ENCODE measurements at places on chromosomes 5 and 9.

DNA sequence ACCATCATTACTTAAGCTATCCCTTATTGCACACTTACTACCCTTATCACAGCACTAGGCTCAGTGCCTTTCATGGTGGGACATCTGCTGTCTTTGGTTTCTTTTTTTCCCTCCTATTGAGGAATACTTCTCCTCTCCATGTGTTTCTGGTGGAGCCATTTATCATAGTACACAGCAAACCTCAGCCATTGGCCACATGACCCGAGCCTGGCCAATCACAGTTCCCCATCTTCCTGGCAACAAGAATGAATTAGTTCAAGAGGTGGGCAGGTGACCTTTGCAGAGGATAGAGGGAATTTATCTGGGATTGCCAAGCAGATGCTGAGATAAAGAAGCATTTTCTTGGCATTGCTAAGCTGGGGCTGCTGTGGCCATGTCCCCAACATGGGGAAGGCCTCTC, 101.1 kb upstream of the ZNF618 start:
- no peak for DNase-seq

- DNase-seq, result no peak
Observed at GRCh38 chr9:32385885-32386283, 1.4 kb downstream of the ACO1 start.

DNA sequence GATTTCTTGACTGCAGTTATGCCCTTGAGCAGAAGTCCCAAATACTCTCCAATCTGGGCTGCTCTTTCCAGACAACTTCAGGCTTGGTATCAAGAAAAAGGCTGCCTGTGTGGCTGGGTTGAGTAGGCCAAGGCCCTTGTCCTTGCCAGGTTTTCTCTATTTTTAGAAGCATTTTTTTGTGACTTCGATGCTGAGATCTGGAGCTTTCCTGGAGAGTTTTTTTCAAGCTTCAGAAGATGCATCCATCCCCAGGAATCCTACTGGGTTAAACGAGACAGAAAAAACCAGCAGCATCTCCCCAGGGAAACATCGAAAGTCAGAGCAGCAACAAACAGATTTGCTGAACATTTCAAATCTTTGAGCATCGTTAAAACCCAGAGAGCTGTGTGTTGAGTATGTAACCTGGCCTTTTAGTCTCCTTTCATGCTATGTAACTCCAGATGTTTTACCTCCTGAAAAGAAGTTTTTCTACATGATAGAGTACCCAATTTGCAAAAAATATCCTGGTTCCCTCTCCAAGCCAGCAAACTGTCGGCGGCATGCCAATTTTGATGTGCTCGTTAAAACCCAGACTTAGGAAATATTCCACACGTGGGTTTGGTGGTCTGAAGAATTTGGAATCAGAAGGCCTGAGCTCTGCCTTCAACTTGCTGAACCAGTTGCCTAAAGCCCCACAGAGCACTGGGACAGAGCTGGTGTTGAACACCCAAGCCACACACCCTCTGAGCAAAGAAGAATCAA, 98.1 kb upstream of the ALDH1B1 start:
- DNase-seq, result no peak

DNA sequence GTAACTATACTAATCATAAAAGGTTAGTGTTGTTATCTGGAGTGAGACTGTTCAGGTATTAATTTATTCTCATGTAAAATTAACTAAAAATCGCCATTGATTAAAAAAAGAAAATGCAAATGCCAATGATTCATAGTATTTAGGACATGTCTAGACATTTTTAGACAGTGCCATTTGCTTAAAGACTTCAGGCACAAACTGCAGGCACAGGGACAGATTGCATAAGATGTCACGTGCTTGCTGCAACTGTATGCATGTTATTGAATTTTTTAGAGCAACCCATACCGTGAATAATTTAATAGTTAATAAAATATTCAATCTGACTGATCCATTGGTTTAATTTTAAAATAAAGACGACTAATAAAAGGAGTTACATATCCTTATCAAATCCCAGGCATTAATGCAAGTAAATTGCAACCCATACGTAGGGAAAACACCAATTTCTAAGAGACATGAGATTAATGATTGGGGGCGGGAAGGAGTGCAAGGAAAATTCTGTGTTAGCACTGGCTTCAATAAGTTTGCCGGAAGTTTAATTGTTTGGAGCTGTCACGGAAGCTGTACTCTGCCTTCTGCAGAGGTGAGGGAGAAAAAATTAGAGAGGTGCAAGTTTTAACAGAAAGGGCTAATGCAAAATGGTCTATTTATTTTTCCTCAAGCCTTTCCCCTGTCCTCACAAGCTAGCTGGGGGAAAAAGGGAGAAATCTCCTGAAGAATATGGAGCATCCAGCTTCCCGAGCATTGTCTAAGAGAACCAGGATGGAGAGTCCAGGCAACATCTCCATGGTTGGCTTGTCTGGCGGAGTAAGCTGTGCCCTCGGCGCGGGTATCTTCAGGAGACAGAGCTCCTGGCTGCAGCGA, 2.9 kb downstream of the EDIL3 start:
- no peak for DNase-seq

DNA sequence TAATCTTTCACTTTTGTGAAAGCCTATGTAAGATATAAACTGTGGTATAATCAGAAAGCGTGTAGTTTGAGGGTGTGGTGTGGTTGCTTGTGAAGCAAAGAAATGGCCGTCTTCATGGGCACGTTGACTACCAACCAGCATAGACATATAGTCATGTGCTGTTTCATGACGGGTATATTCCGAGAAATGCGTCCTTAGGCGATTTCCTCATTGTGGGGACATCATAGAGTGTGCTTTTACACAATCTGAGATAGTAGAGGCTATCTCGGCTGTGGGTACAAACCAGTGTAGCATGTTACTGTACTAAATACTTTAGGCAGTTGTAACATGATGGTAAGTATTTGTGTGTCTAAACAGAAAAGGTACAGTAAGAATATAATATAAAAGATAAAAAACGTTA, 79.7 kb upstream of the LRRC70 start:
- DNase-seq, result no peak

- no peak for DNase-seq
Observed at GRCh38 chr9:19967888-19968459, 179.1 kb upstream of the SLC24A2 start.

DNA sequence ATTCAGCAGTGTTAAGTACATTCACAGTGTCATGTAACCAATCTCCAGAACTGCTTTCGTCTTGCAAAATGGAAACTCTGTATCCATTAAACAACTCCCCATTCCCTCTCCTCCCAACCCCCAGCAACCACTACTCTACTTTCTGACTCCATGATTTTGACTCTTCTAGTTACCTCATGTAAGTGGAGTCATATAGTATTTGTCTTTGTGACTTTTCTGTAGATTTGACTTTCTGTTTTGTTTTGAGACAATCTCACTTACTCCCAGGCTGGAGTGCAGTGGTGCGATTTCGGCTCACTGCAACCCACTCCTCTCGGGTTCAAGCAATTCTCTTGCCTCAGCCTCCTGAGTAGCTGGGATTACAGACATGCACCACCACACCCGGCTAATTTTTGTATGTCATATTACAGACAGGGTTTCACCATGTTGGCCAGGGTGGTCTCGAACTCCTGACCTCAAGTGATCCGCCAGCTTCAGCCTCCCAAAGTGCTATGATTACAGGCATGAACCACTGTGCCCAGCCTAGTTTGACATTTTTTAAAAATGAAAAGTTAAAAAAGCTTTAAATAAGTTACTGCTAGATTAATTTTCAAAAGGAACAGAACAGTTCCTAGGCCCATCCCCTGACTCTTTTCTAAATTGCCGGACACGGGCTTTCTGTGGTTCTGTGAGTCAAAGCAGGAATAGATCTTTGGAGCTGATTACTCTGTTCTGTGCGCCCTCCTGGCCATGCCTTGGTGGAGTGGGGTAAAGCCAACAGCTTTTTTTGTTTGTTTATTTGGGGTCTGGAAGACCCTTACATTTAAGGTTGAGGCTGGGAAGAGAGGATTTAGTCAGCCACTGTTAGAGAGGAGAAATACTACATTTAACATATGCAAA, 59.3 kb downstream of the RALGPS1 start:
- no peak for DNase-seq

DNA sequence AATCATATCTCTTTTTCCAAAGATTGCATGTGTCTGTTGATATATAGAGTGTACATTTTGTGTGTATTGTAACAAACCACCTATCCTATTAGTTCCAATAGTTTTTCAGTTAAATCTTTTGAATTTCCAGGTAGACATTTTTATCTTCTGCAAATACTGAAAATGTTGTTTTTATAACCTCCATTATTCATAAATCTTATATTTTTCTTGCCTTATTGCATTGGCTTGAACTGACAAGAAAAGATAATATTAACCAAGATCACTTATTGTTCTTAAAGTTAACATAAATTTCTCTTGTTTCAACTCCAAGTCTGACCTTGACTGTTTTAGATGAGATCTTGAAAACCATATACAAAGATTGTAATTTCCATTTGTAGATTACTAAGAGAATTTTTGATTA, 251.6 kb downstream of the IRX2 start:
- DNase-seq, result no peak

- no peak for DNase-seq
Observed at GRCh38 chr5:164998590-164998989, 1493.2 kb downstream of the MAT2B start.

GRCh38 chr5:149144637-149145036, 3.3 kb downstream of the ABLIM3 start:
- DNase-seq, result no peak

- no peak for DNase-seq
Observed at GRCh38 chr5:97405941-97406340, 222.9 kb upstream of the RIOK2 start.

DNA sequence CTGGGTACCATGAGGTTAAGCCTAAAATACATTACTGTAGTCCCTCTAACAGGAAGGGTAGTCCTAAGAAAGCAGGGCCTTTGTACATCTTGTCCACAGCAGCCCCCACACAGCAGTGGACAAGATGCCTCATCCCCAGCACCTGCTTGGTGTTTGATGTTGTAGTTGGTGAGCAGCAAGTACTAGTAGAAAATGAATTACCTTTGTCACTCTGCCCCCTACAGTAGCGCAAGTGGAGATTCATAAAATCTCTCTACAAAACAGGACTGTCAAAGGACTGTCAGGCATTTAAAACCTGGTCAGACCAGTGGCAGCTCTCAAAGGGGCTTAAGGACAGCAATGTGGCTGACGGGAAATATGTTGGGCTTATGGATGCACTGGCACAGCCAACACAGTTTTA, 122.5 kb downstream of the TMEM174 start:
- no peak for DNase-seq
